ENCODE measurements at places on chromosomes 7 and 10.

GRCh38 chr10:71996592-71997371, 32.6 kb downstream of the CHST3 start:
- DNase-seq: no peak

GRCh38 chr10:131198401-131198800, 113.1 kb downstream of the TCERG1L start:
- no peak for DNase-seq

DNA sequence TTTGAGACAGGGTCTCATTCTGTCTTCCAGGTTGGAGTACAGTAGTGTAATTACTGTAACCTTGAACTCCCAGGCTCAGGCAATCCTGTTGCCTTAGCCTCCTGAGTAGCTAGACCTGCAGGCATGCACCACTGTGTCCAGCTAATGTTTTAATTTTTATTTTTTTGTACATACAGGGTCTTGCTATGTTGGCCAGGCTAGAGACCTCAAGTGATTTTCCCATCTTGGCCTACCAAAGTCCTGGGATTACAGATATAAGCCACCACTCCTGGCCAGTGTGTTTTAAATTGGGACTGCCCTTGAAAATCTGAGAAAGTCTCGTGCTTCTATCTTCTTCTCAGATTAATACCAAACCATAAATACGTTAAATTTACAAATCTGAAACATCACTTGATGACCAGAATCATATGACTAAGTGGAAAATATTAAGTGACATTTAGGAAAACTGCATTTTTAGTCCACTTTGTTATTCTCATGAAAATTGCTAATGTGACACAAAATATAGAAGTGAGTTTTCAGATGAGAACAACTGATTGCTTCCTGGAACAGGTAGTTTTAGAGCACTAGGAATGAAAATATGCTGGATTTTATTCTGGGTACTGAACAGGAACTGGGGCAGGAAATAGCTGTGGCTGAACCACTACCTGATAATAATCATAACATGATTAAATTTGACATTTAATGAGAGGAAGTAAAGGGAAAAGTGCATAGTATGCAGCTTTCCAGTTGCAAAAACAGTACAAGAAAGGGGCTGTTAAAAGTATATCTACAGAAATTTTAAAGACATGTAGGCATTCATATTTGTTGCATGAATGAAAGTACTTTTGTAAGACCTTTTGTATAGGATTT, 4.2 kb downstream of the PHTF2 start:
- DNase-seq: no peak

DNA sequence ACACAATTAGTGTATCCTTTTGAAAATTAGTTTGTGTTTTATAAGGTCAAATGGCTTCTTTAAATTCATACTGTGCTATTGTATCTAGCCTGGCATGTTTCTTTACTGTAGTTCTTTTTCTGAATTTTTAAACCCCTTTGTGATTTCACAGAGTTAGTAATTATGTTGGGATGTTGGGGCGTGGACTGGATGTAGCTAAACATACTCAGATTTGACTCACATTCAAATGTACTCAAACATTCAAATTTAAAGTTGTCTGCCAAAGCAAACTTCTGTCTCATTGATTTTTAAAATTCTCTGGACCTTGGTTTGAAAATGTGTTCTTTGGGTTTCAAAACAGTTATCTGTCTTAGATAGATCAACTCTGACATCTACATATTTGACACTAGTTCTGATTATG, 7.2 kb upstream of the NRP1 start:
- no peak for DNase-seq

DNA sequence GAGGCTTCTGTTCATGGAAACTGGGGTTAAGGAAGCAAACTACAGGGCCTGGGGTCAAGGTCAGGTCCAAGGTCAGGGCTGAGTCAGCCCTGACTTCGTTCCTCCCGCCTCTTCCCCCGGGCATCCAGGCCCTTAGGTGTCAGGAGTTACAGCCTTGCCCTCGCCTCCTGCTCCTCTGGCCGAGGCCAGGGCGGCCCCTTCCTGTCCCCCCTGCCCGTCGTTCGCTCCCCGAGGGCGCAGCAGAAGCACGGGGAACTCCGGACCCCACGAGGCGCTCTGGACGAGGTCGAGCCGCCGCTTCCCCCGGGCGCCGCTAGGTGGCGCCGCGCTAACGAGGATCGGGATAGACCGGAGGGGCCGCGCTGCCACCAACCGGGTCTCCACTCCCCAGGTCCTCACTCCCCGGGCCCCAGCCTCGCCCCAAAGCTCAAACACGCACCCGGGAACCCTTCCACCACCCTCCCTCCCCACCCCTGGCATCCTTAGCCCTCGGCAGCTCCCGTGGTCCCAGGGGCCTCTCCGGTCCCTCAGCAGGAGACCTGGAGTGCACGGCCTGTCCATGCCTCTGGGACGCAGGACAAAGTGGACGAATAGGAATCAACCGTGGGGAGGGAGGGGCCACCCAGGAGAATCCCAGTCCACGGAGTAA, 59.2 kb upstream of the MYL10 start:
- DNase-seq: peak; percentile 53

- no peak for DNase-seq
Observed at GRCh38 chr10:124172181-124172916, 79.0 kb upstream of the CHST15 start.

DNA sequence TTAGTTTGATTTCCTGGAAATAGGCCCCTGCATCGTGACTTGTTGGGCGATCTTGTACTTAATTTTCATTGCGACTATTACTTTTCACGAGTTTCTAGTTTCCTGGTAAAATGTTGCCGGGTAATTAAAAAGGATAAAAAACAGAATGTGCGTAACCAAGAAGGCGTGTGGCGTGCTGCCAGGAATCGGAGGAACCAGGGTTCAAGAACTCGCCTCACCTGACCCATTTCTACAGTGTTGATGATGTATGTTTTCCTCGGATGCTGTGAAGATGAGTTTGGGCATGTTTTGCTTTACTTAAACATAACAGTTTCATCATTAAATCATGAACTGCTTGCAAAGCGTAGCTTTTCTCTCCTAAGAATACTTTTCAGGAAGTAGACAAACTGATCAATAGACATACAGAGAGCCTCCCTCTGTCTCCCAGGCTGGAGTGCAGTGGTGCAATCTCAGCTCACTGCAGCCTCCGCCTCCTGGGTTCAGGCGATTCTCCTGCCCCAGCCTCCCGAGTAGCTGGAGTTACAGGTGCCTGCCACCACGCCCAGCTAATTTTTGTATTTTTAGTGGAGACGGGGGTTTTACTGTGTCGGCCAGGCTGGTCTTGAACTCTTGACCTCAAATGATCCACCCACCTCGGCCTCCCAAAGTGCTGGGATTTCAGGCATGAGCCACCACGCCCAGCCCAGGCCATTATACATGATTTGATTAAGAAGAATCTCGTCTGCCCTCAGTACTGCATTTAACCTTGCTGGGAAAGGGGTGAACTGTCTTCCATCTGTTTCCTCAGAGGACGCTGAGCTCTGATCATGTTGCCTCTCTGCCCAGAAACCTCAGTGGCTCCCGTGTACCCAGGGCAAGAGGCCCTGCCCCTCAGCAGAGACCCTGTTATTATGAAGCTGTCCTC, 9.1 kb downstream of the FOXK1 start:
- no peak for DNase-seq

DNA sequence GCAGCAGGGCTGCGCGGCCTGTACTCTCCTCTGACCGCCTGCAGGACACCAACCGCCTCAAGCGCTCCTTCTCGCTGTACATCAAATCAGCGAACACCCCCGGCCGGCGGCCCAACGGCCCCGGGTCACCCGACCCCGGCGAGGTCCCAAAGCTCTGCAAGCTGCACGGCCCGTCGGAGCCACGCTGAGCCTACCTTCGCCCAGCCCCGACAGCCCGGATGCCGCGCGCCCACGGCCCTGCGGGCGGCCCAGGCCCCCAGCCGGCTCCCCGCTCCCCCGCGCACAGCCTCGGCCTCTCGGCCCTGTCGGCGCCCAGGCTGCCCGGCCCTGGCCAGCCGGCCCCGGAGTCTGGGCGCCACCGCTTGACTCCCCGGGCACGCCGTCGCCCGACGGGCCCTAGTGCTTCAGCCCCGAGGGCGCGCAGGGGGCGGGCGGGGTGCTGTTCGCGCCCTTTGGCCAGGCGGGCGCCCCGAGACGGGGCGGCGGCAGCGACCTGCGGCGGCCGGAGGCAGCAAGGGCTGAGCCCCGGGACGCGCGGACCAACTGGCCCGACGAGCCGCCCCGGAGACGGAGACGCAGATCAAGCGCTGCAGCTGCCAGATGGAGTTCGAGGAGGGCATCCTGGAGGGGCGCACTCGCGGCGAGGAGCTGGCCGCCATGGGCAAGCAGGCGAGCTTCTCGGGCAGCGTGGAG, 11.1 kb upstream of the SEC24C start:
- DNase-seq: no peak

DNA sequence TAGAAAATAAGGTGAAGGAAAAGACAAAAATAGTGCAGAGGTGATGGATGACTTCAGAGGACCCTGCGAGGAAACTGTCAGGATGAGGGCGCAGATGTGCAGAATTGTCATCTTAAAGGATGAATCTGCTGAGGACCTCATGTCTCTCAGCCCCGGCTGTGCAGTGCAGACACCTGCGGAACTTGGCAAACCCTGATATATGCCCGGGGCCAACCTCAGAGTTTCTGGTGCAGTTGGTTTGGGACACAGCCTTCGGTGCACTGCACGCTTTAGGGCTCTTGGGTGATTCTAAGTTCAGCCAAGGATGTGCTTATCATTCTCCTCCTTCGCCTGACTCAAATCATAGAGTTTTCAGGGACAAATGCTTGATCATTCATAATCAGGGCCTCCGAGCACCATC, 310.1 kb downstream of the TCERG1L start:
- no peak for DNase-seq

GRCh38 chr7:50491943-50492342, 41.8 kb upstream of the FIGNL1 start:
- DNase-seq: no peak

GRCh38 chr7:52168085-52168484, 851.5 kb upstream of the COBL start:
- no peak for DNase-seq

GRCh38 chr7:155257482-155258225, 40.0 kb upstream of the INSIG1 start:
- DNase-seq: no peak

- DNase-seq: no peak
Observed at GRCh38 chr10:58335306-58336005, 650 bp downstream of the UBE2D1 start.

DNA sequence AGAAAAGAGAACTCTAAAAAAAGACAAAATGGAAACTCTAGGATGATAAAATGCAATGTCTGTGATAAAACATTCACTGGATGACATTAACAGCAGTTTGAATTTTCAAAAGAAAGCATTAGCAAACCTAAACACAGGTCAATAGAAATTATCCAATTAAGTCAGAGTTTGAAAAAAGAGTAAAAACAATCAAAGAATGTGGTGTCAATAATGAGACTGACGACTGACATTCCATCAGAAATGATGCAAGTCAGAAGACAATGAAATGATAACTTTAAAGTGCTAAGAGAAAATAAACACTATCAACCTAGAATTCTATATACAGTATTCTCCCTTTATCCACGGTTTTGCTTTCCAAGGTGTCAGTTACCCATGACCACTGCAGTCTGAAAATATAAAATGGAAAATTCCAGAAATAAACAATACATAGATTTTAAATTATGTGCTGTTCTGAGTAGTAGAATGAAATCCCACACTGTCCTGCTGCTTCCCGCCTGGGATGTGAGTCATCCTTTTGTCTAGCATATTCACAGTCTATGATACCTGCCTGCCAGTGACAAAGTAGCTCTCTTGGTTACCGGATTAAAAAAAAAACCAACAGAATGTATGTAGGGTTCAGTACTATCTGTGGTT, 38.3 kb upstream of the SFMBT2 start:
- no peak for DNase-seq

GRCh38 chr7:142870147-142870559, 15.3 kb downstream of the EPHB6 start:
- DNase-seq: no peak

GRCh38 chr7:101362334-101363195, at the start of gene COL26A1:
Gene COL26A1, plus strand, starts transcription at chr7:101362875. Its CDS starts 158 bp downstream, at chr7:101363033.
- no peak for DNase-seq

DNA sequence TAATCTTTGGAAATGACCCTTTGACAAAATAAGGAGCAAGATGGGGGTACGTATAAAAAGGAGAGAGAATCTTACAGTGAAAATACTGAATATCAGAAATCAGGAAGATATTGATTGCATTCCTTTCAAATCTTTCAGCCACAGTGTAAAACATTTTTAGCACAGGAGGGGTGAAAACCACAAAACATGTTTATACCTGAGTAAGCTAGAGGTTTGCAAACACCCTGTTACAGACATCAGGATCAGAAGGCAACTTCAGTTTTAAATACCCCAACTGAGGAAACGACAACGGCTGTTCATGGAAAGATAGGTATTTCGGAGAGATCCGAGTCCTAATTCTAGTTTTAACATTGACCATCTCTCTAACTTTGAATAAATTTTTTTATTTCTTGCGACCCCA, 69.1 kb upstream of the ITGB1 start:
- no peak for DNase-seq

- DNase-seq: no peak
Observed at GRCh38 chr7:40793132-40793531, 658.3 kb downstream of the SUGCT start.

GRCh38 chr10:118638680-118639079, 43.2 kb upstream of the PRLHR start:
- no peak for DNase-seq

- DNase-seq: no peak
Observed at GRCh38 chr10:126732868-126733267, 62.4 kb upstream of the C10orf90 start.

DNA sequence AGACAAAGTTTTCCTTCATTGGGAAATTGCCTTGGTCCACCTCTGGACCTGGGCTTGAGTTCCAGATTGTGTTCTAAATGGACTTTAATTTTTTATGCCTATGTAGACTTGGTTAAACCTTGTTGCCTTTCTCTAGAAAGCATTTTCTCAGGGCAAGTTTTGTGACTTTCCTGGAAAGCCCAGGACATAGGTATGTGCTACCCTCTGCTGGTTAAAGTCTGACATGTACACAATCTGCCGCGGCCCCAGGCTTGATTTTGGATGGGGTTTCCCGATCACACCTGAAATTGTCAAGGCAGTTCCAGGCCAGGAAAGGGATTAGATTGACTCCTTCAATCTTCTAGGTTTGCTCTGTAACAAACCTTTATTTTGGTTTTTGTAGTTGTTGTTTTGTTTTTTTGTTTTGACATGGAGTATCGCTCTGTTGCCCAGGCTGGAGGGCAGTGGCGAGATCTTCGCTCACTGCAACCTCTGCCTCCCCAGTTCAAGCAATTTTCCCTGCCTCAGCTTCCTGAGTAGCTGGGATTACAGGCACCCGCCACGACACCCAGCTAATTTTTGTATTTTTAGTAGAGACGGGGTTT, 14.1 kb upstream of the AKR1B10 start:
- no peak for DNase-seq

GRCh38 chr7:81584667-81585066, 185.2 kb downstream of the HGF start:
- DNase-seq: no peak

GRCh38 chr10:4512671-4513240, 313.3 kb upstream of the AKR1E2 start:
- no peak for DNase-seq

- DNase-seq: no peak
Observed at GRCh38 chr10:100468322-100468721, 5.5 kb downstream of the WNT8B start.

GRCh38 chr7:82539969-82540368, 96.4 kb upstream of the CACNA2D1 start:
- DNase-seq: no peak

Measured in activated CD8-positive, alpha-beta memory T cell treated with anti-CD3 and anti-CD28 coated beads for 4 hours (primary cell).